ENCODE measurements at places on chromosomes 2 and 18. TPM values are rescaled to one million over a fixed set of nuclear protein-coding genes. Genes with fewer than 3 reads are reported as not detected.

GRCh38 chr2:109647636-109648035 lies 33.5 kb downstream of the SOWAHC start:
- H3K36me3 ChIP-seq: no peaks in the 10 kb centered on the region
- no peak overlapping the region for H3K4me3 ChIP-seq

GRCh38 chr2:151905963-151906632 lies 77.9 kb upstream of the ARL5A start:
- no peaks in the 10 kb centered on the region for H3K36me3 ChIP-seq
- no peak for DNase-seq
- H3K4me1 ChIP-seq: no peaks in the 10 kb centered on the region
- no peak overlapping the region for H3K4me3 ChIP-seq
- no peaks in the 10 kb centered on the region for H3K27me3 ChIP-seq

GRCh38 chr2:149012545-149012944 lies 26.0 kb upstream of the LYPD6B start:
- H3K4me3 ChIP-seq: no peak overlapping the region
- no peaks in the 10 kb centered on the region for H3K4me1 ChIP-seq
- H3K27ac ChIP-seq: no peak overlapping the region

DNA sequence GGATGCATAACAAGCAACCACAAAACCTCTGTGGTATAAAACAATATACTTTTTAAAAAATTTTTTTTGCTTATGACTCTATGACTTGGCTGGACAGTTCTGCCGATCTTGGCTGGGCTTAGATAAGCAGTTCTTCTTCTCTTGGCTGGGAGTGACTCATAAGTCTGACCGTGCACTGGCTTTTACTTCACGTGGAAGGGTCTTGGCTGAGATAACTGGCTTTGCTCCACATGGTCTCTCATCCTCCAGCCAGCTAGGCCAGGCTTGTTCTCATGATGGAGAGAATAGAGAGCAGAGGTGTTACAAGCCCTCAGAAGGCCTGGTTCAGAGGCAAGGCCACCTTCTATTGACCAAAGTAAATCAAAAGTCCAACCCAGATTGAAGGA lies 178.9 kb upstream of the SERPINE2 start:
- H3K27me3 ChIP-seq: no peaks in the 10 kb centered on the region
- DNase-seq: no peak
- H3K36me3 ChIP-seq: no peaks in the 10 kb centered on the region
- H3K4me1 ChIP-seq: no peaks in the 10 kb centered on the region
- H3K27ac ChIP-seq: no peak overlapping the region

DNA sequence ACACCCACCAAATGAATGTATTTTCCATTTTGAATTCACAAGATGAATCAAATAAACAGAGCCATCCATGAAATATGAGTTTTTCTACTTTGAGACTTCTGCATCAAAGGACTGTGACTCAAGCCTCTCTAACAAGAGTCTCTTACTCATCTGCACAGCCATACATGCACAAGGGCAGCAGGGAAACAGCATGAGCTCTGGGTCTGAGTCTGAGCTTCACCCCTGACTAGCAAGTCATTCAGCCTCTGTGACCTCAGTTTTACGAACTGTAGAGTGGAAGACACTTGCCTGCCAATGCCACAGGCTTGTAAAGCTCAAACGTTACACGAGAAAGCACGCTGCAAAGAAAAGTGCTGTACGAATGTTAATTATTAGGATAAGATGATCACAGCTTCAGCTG lies 42.9 kb downstream of the MREG start:
- no peak overlapping the region for H3K27ac ChIP-seq
- no peaks in the 10 kb centered on the region for H3K27me3 ChIP-seq
- DNase-seq: no peak

The DYSF gene
- 0.31 TPM for total RNA-seq

DNA sequence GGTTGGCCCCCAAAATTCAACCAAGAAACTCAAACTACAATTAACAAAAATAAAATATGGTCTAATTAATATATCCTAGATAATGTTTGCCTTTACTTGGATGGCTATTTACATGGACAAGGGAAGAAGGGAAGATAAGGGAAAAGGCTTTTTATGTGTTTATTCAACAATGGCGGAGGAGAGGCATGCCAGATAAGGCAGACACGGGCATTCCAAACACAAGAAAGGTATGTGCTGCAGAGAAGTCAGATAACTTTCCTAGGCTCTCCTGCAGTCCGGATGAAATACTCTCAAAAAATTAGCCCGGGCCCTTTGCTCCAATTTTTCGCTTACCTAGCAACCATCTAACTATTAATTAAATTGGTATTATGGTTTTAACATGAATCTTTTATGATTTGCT lies 5.1 kb upstream of the TTR start:
- H3K4me3 ChIP-seq: no peak overlapping the region
- no peak for DNase-seq
- no peaks in the 10 kb centered on the region for H3K27me3 ChIP-seq
- no peaks in the 10 kb centered on the region for H3K36me3 ChIP-seq
- H3K27ac ChIP-seq: no peak overlapping the region

The DES gene
- 0.69 TPM for total RNA-seq

The SLC16A14 gene
- total RNA-seq: 3.2 TPM

The REG3G gene
- not detected for total RNA-seq

The RAB17 gene
- total RNA-seq: 23.6 TPM

GRCh38 chr2:240917009-240917683 lies 11.0 kb downstream of the CROCC2 start:
- no peak overlapping the region for H3K4me3 ChIP-seq
- DNase-seq: no peak
- H3K27ac ChIP-seq: no peak overlapping the region
- no peaks in the 10 kb centered on the region for H3K36me3 ChIP-seq
- peaks cover 67% of the 10 kb centered on the region for H3K4me1 ChIP-seq
- no peaks in the 10 kb centered on the region for H3K27me3 ChIP-seq

The CKAP2L gene
- total RNA-seq: 27.0 TPM

The ASTL gene
- 0.18 TPM for total RNA-seq

The IL1RN gene
- total RNA-seq: not detected

DNA sequence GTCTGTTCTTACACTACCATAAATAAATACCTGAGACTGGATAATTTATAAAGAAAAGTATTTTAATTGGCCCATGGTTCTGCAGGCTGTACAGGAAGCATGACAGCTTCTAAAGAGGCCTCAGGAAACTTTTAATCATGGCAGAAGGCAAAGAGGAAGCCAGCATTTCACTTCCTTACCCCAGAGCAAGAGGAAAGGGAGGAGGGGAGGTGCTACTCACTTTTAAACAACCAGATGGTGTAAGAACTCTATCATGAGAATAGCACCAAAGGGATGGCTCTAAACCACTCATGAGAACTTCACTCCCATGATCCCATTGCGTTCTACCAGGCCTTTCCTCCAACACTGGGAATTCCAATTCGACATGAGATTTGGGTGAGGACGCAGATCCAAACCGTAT lies 344.4 kb upstream of the SLC39A10 start:
- no peak overlapping the region for H3K4me3 ChIP-seq
- no peaks in the 10 kb centered on the region for H3K36me3 ChIP-seq
- H3K27me3 ChIP-seq: no peaks in the 10 kb centered on the region
- DNase-seq: no peak
- peaks cover 6% of the 10 kb centered on the region for H3K4me1 ChIP-seq
- H3K27ac ChIP-seq: no peak overlapping the region

DNA sequence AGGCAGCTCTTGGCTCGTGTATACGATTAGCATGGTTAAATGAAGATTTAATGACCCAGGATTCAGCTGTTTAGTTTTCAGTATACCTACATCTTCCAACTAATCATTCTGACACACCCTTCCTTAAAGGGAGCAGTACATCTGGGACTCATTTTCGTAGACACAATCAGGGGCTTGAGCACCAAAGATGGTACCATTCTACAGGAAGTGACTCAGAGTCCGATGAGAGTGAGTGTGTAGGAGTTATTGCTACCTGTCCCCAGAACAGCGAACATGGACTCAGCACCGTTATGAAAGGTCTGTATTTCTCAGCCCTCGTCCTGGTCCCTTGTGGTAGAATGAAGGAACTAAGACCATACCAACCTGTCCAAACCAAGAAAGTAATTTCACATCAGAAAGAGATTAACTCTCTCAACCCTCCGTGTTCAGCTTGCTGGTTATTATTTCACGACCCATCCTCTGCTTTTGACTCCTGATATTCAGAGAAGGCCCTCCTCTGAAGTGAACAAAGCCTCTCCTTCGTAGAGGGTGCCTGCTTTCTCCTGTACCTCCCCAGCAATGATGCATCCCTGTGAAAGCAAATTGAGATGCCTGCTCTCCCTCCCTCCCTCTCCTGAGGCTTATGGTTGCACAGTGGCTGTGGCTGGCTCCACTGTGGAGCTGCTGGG lies 214.8 kb downstream of the MTX2 start:
- H3K4me1 ChIP-seq: no peaks in the 10 kb centered on the region
- no peak overlapping the region for H3K27ac ChIP-seq
- H3K4me3 ChIP-seq: no peak overlapping the region
- no peaks in the 10 kb centered on the region for H3K27me3 ChIP-seq

The MOGAT1 gene
- not detected for total RNA-seq

The UGT1A5 gene
- not detected for total RNA-seq

GRCh38 chr2:135532581-135532980 lies 1.3 kb downstream of the R3HDM1 start:
- peak overlapping the region; percentile 67 for H3K27ac ChIP-seq
- H3K27me3 ChIP-seq: no peaks in the 10 kb centered on the region
- no peak for DNase-seq
- H3K36me3 ChIP-seq: no peaks in the 10 kb centered on the region

DNA sequence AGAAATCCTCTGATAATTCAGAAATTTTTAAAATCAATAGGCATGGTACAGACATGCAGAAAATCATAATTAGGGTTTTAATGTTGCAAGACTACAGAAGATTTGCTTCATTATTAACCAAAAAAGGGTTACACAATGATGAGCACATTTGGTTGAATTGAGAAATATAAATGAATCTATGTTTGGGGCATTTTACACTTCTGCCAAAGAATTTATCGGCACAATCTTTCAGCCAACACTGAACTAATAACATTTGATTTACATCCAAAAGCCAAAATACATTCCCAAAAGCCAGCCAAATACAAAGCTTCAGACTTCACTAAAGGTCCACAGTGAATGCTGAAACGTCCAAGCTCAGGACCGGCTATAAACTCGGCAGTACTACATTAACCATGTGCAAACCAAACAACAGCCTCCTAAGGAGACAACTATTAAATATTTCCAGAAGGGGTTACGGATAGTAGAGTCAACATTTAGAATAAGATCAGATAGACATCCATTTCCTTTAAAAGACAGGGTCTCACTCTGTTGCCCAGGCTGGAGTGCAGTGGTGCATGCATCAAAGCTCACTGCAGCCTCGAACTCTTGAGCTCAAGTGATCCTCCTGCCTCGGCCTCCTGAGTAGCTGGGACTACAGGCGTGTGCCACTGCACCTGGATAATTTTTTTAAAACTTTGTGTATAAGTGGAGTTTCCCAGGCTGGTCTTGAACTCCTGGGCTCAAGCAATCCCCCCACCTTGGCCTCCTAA lies 29.4 kb downstream of the SPRED2 start:
- no peaks in the 10 kb centered on the region for H3K27me3 ChIP-seq
- H3K27ac ChIP-seq: no peak overlapping the region
- no peak overlapping the region for H3K4me3 ChIP-seq

DNA sequence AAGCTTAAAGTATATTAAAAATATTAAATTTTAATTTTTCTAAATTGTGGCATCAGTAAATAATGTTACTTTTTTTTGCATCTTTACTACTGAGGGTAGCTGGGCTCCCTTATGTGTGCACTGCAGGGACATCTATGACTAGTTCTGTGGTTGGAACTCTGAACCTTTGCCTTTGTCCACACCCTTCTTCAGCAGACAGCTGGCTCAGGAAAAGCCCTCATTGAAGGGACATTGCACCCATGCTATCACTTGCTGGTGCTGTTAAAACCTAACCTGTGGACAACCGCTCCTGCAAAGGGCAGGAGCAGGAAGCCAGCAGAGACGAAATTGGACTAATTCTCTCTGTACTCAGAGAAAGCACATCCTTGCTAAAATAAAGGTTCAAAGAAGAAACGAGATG lies 30.1 kb downstream of the MOCOS start:
- no peaks in the 10 kb centered on the region for H3K4me1 ChIP-seq
- no peaks in the 10 kb centered on the region for H3K27me3 ChIP-seq
- no peak for DNase-seq

The SLC14A1 gene
- 1.2 TPM for total RNA-seq

- H3K4me1 ChIP-seq: no peaks in the 10 kb centered on the region
- H3K4me3 ChIP-seq: no peak overlapping the region
- DNase-seq: no peak
- no peak overlapping the region for H3K27ac ChIP-seq
- no peaks in the 10 kb centered on the region for H3K36me3 ChIP-seq
These were observed 492.1 kb upstream of the MYT1L start for GRCh38 chr2:2823061-2823753.

The RAB31 gene
- total RNA-seq: 118 TPM

The DLX1 gene
- total RNA-seq: 3.5 TPM

- no peak overlapping the region for H3K4me3 ChIP-seq
- peak; percentile 7 for DNase-seq
- peaks cover 11% of the 10 kb centered on the region for H3K27me3 ChIP-seq
- no peaks in the 10 kb centered on the region for H3K36me3 ChIP-seq
These were observed 43.4 kb upstream of the OTOF start for GRCh38 chr2:26521054-26521912.

The MARS2 gene
- total RNA-seq: 8.7 TPM

The CACNB4 gene
- total RNA-seq: 1.7 TPM

Measured in Panc1 (cell line).